HCEC 1CT (cell line): ENCODE measurements at places on chromosomes 11 and 22.

- DNase-seq = no peak
Observed at GRCh38 chr11:76139314-76139713, 67.0 kb downstream of the WNT11 start.

DNA sequence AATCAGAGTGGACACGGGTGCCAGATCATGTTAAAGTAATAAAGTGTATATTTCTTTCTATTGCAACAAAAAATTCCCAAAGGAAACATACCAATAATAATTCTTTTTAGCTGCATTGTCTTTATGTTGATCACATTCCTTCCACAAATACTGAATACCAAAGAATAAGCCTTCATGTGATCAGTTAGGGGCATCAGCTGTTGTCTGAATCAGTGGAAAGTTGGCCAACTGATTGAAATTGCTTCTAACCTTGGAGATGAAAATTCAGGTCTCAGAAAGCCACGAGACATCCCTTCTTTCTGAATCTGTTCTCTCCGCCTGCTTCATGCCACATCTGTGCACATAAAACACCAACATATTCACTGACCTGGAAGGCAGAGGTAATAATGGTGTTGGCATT lies 785.2 kb downstream of the KCNA4 start:
- DNase-seq = no peak

DNA sequence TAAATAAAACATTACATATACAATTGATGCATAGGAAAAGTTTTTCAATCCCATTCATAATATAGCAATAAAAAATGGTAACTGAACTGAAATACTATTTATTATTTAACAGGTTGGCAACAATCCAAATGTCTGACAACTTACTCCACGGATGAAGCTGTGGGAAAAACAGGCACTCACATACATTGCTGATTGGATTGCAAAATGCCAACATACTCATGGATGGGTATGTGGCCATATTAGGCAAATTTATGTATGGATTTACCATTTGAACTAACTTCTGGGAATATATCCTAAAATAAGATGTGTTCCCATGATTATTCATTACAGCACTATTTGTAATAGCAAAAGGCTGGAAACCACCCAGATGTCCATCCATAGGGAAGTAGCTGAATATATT lies 3.2 kb upstream of the BIRC2 start:
- peak; percentile 65 for DNase-seq

- DNase-seq = no peak
Observed at GRCh38 chr11:125376856-125377255, 119.2 kb downstream of the FEZ1 start.

- DNase-seq = peak; percentile 83
Observed at GRCh38 chr11:128052912-128053641, 534.3 kb downstream of the ETS1 start.

GRCh38 chr11:131790586-131790985 lies 420.2 kb downstream of the NTM start:
- no peak for DNase-seq

DNA sequence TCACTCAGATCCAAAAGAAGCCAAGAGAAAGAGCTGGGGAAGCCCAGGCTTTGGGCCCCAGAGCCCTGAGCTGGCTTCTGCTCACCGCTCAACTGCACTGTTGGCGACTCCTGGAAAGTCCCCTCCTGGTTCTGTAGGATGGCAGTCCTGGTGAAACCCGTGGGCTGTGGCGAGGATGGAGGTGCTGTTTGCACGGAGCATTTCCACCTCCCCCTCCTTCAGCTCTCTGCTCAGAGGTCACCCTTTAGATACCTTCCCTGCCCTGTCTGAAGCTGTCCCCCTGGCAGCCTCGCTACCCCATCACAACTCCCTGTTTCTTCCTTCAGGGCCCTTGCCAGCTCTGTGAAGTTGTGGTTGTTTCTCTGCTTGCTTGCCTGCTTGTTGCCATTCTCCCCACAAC lies 97.8 kb downstream of the MYO18B start:
- no peak for DNase-seq

DNA sequence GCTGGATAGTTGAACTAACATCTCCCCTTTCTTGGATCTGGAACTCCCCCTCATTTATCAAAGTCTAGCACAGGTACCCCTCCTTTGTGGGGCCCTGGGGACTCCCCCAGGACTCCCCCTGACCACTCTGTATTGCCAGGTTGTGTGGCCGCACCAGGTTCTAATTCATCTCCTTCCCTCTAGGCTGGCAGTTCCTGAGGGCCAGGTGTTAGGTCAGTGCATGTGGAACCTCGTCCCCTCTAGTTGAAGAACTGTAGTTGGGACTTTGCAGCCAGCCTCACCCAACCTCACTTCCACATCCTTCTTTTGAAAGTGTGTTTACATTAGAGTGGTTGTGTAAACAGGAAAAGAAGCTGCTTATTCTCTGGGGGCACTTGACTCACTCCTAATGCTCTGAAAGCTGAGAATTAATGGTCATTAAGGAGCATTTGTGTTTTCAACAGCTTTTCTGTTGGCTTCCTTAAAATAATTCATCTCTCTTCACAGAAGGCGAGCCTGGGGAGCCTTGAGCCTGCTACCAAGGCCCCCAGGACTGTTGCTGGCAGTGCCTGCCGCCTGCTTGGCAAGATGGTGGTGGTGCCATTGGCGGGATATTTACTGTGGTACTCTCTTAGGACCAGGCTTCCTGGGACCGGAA lies 11.8 kb downstream of the UPB1 start:
- DNase-seq = peak; percentile 27

DNA sequence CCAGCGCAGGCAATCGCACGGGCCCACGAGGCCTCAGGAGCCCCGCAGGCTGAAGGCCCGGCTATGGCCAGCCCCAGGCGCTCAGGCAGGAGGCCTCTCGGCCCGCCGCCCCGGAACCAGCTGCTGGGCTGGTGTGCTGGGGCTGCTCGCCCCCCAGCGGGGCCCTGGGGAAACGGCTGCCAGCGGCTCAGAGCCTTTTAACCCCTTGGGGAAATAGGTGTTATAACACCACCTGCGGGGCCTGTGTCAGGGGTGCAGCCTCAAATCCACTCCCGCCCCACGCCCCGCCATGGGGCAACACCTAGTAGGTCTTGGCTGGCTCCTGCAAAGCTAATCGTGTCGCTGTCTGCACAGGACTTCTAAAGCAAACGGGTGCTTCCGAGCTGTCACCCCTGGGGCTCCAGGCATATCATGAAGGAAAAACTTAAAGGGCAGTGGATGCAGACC lies 237.4 kb downstream of the TTC28 start:
- DNase-seq = peak; percentile 76

DNA sequence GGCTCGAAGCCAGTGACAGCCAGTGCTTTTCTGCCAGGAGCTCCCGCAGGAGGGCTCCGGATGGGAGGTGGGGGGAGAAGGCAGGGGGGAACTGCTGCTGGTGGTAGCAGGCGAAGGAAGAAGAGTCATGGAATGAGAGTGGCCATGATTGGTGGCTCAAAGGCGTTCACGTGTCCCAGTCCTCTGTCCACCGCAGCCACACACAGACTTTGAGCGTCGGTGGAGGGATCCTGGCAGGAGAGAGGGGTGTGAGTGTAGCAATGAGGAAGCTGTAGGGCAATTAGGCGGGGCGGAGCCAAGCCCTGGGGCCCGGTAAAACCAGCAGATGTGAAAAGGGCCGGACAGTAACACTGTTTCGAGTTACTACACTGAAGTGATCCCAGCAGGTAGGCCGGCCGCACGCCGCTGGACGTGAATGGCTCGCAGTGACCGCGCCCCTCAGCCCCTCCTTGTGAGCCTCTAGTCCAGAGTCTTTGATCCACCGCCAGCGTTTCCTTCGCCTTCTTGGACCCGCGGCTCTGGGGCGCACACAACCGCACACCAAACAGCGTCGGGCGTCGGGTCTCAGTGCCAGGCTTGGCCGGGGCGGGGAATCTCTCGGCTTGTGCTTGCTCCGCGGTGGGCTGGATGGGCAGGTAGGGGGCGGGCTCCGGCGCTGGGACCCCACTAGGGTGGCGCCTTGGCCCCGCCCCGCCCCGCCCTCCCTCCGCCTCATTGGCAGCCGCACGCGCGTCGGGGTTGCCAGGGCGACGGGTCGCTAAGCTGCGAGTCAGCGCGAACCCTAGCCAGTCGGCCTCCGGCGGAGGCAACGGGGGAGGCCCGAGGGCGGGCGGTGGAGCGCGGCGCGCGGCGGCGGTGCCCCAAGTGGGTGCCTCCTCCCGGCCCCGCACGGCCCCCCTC lies at the start of gene LRRC10B:
LRRC10B (plus strand) TSS at position 788 of the 900 bp plus-strand sequence. CDS start 250 bp downstream, outside the sequence.
- no peak for DNase-seq

DNA sequence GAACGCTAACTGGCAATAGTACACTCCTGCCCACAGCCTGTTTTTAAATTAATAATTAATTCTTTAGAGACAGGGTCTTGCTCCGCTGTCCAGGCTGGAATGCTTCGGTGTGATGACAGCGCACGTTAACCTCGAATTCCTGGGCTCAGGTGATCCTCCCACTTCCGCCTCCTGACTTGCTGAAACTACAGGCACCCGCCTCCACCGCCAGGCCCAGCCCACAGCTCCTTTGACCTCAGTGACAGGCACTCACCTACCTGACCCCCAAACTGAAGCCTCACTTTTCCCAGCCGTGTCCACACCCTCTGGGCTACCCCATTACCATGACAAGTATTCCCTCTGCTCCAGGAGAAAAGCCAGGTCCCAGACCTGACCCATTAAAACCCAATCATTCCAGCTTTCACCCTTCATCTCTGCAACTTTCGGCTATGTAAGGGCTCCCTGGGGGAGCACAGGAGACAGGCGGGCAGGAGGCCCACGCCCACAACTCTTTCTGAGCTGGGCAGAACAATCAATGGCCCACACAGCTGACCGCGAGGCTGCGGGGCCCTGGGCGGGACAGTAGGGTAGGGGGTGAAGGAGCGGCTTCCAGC lies 730 bp downstream of the LMNTD2 start:
- DNase-seq = no peak

- DNase-seq = peak; percentile 91
Observed at GRCh38 chr11:3160252-3161031, 4.7 kb downstream of the OSBPL5 start.

- peak; percentile 68 for DNase-seq
Observed at GRCh38 chr11:87265132-87265531, 227.4 kb downstream of the TMEM135 start.

DNA sequence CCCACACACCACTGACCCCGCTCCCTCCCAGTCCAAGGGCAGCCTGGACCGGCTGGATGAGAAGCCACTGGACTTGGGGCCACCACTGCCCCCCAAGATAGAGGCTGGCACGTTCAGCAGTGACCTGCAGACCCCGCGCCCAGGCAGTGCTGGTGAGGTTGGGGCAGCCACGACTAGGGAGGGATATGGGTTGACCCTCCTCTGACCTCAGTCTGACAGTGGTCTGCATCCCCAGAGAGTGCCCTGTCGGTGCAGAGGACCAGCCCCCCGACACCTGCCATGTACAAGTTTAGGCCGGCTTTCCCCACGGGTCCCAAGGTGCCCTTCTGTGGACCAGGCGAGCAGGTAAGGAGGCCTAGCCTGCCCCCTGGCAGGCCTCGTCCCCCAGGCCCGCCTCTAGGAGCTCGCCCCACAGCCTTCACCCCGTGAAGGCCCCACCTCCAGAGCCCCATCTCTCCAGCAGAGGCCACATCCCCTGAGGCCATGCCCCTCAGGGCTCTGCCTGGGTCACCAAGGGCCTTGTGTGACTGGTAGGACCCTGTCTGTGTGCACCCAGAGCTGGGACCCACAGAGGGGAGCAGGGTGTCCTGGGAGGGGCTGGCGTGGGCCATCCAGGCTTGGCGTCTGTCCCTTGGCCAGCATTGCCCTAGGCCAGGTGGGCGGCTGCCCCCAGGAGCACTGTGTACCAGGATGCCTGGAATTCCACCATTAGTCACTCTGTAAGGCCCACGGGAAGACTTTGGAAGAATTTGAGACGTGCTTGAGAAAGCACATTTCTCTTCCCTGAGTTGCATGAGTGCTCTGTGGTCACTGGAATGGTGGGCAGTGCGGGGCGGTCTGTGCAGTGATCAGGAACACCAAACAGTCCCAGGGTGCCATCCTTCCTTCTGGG lies 9.4 kb downstream of the CCDC188 start:
- peak; percentile 67 for DNase-seq

GRCh38 chr11:111521135-111521534 lies 6.6 kb downstream of the HOATZ start:
- DNase-seq = peak; percentile 26

- no peak for DNase-seq
Observed at GRCh38 chr11:74522776-74523175, 29.3 kb upstream of the LIPT2 start.

DNA sequence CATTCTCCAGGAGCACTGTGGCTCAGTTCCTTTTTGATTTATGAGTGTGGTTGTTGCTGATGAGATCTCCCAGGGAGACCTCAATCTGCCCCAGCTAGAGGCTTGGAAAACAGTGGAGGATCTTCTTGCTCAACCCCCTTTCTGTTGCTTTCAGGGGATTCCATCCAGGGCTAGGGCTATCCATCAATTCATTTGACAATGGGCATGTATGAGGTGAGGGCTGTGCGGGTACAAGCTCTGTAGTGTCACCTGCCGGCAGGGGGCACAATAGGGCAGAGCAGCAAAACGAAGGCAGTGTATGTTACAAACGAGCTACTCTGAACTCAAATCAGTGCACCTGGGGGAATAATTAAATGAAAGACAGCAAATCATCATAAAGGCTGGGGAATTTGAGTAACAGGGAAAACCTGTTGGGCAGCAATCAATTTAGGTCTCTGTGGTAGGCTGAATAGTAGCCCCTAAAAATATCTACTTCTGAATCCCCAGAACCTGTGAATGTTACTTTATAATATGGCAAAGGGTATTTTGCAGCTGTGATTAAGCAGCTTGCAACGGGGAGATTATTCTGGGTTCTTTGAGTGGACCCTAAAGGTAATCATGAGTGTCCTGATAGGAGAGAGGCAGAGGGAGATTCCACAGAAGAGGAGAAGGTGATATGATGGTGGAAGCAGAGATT lies 170.3 kb upstream of the ZBED5 start:
- DNase-seq = peak; percentile 40

GRCh38 chr11:19241260-19242178 lies 774 bp upstream of the E2F8 start:
- DNase-seq = no peak

- DNase-seq = no peak
Observed at GRCh38 chr11:116813170-116813569, 9.9 kb downstream of the APOA4 start.

GRCh38 chr11:110747531-110747930 lies 35.3 kb upstream of the ARHGAP20 start:
- peak; percentile 47 for DNase-seq

DNA sequence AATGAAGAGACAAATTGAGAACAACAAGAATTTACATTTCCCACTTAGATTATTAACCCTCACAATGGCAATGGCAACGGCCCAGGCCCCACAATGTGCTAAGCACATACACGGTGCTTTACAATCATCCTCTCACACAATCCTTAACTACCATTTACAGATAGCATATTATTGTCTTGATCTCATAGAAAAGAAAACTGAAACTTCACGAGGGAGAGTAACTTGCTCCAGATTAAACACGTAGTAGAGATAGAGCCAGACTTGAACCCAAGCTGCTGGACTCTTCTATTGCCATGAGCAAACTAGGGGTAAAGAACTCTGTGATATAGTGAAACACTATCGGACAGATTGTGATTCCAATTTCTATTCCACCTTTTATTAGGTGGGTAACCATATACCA lies 665.1 kb downstream of the DLG2 start:
- DNase-seq = no peak
